ENCODE measurements at places on chromosomes 6 and 20.

DNA sequence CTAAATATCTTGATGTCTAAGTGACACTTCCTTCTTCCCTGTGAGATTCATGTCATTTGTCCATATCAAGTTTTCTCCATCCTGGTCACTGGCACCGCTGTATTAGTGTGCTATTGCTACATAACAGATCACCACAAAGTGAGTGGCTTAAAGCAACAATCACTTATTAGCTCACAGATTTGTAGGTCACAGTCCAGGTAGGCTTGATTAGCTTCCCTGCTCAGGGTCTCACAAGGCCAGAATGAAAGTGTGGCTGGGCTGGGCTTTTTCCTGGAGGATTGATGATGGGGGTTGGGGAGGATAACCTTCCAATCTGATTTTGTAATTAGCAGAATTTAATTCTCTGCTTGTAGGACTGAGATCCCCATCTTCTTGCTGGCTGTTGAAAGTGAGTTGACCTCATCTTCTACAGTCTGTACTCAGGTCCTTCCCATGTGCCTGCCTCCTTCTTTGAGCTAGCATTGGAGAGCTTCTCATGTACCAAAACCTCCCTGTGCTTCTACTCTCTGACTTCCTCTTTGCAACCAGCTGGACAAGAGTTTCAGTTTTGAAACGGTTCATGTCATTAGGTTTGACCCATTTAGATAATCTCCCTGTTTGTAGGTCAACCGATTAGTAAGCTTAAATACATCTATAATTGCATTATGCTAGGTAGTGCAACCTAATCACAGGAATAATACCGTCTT is 152.4 kb upstream of the MAN1A1 start:
- no peak for DNase-seq

DNA sequence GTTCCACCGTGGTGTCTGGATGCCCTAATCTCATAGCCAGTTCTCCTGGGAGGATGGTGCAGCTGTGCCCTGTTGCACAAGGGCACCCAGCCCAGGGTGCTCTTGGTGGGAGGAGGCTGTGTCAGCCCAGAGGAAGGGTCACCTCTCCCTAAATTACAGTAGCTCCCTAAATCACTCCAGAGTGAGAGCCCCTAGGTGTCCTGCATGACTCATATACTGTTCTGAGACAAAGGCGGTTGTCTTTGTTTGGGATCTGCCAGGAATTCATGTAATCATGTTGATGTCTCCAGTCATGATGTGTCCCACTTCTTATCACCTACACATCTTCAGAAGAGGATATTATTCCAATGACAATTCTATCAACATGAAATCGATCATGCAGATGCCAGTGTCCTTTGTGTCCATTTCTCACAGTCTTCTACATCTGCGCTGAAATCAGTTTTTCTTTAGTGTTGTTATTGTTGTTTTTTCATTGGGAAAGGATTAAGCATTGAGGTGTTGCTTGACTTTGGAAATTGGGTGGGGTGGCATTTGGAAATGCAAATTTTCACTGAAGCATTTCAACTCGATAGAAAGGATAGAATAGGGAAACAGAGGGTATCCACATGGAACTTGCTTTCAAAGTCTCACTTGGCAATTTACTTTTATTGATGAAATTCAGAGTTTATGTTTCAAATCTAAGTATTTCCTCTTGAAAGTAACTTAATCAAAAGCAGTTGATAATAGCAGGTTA is 19.5 kb downstream of the PERP start:
- DNase-seq = no peak

- no peak for DNase-seq
Observed at GRCh38 chr6:152952045-152952444, 30.8 kb downstream of the FBXO5 start.

GRCh38 chr6:151440930-151441329 is 11.0 kb downstream of the RMND1 start:
- no peak for DNase-seq

- no peak for DNase-seq
Observed at GRCh38 chr20:21516861-21517565, 3.1 kb upstream of the NKX2-2 start.
